SK-MEL-5 (cell line): ENCODE measurements at places on chromosomes 2 and 18.
A peak's percentile ranks its signal among the peaks of the same experiment; 100 is the strongest.

DNA sequence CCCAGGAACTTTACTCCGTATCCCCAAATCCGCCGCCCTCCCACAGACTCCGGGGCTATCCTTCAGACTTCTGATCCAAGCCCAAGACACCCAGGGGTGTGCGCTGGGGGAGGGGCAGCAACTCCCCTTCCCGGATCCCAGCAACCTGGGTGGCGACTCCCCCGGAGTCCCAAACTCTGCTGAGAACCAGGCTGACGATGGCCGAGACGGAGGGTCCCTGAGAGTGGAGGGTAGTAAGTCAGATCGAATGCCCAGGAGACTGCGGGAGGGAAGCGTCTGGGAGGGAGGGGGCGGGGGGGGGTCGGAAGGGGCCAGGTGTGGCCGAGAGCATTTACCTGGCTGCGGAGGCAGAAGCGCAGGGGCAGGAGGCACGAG, 7.0 kb upstream of the TNS1 start:
- DNase-seq, result no peak

- peak; percentile 57 for DNase-seq
These were observed 128.6 kb downstream of the ZNF532 start for GRCh38 chr18:58993260-58993659.

DNA sequence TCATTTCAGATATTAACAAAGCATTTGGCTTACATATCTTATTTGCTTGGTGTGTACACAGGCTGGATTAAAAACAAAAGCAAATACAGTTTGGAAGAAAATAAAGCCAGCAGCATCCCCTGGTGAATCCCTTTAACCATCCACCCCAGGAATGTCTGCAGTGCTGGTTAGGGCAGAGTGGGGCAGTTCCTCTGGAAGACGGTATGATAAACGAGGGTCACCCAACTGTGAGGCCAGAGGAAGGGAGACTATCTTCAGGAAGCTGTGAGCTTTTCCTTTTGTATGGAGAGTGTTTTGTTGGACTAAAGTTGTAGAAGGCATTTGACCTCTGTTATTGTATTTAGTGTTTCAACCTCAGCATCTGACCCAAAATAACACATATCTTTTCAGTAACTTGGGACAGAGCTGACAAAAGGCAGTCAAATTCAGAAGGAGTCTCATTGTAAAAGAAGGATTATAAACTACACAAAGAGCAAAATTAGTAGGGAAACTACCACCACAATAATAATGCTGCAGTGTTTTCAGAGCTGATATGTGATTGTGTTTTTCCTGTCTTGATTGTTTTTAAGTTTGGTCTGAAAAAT, 159.1 kb downstream of the FMNL2 start:
- no peak for DNase-seq

DNA sequence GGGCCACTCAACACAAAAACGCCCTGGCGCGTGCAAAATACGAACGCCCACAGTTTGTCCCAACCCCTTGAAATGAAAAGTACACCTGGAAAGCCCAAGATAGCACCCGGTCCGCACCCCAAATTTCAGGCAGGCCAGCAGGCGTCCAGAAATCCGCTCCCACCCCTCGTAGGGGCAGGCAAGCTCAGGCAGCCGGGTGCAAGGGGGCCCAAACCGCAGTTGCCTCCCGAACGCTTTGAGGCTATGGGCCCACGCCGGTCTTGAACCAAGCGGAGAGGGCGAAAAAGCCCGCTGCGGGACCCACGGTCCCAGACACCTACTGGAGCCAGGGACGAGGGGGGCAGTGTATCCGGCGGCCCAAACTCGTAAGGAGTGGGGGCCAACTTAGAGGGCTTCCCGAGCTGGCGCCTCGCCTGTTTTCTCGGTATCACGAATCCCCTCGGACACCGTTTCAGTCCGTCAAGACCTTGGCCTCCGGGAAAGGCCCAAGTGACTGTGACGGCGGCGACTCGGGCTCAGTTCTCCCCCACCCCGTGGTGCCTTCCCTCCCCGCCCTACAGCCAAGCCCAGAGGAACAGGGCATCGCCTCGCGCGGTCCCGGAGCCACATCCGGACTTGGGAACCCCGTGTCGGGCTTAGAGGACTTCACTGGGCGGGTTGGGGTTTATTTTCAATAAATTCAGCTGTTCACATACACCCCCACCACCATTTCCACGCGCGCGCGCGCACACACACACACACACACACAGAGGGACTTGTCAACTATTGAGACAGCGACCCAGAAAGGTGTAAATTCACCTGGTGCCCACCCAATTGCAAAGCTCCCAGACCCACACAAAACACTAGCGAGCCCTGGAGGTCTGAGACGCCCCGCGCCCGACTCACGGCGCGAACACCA, 6.2 kb upstream of the SATB2 start:
- no peak for DNase-seq

- DNase-seq, result no peak
These were observed 10.8 kb upstream of the NEU4 start for GRCh38 chr2:241798081-241798630.
